Adrenal gland (tissue), 19 donors: ENCODE measurements at places on chromosomes 11 and 22. TPM values are rescaled to one million over a fixed set of nuclear protein-coding genes. Genes with fewer than 3 reads are reported as not detected.

Gene CYP2D6
- total RNA-seq = not detected

Gene ST3GAL4
- total RNA-seq = 119 TPM

Gene HTR3A
- not detected for total RNA-seq

Gene GPR83
- total RNA-seq = 0.17 TPM

Gene TMEM126A
- total RNA-seq = 33.5 TPM

Gene MMP8
- not detected for total RNA-seq

Gene TRPC6
- total RNA-seq = 0.32 TPM

Gene AGBL2
- total RNA-seq = 4.4 TPM

Gene ARVCF
- total RNA-seq = 29.4 TPM

Gene WBP2NL
- 0.39 TPM for total RNA-seq

Gene LINC01488
- total RNA-seq = not detected

DNA sequence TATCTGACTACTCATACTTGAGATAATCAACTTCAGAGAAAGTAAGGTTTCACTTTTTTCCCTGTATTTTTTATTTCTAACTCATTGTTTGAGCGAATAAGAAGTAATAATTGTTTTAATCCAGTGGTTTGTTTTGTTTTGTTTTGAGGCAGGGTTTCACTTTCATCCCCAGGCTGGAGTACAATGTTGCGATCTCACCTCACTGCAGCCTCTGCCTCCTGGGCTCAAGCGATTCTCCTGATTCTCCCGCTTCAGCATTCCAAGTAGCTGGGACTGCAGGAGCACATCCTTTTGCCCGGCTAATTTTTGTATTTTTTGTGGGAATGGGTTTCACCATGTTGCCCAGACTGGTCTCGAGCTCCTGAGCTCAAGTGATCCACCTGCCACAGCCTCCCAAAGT is 8.6 kb downstream of the GTF2H1 start:
- H3K4me1 ChIP-seq = peaks cover 8% of the 10 kb centered on the region
- H3K27me3 ChIP-seq = no peaks in the 10 kb centered on the region
- no peaks in the 10 kb centered on the region for H3K36me3 ChIP-seq
- H3K27ac ChIP-seq = no peak overlapping the region
- DNase-seq = no peak

DNA sequence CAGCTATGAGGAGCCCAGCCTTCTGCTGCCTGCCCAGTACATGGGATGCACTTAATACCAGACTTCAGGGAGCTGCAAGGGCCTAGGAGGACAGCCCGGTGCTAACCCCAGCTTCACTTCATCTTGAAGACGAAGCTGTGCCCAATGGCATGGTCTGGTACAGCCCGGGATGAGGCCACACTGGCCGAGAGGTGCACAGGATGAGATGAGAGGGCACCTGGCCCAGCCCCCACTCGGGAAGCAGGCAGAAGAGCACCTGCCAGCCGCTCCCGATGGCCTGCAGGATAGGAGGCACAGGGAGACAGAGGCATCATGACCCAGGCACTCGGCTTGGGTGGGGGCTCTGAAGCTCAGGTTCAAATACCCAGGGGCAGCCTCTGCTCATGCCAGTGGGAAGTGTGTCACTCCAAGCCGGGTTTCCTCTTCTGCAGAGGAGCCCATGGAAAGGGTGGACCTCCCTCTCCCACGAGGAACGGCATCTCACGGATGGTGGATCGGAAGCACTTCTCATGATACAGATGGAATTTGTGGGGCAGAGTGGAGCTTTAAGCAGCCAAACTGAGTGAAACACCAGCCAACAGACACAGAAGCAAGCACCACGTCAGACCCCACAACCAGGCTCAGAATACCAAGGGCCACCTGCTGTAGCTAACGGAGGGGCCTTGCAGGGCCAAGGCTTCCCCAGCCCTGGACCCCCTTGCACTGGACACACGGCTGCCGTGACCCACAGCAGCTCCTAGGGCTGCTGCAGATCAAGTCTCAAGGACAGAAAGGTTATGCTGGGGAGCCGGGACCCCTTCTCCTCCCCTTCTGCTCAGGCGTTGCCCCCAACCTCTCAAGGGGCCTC is 875.2 kb downstream of the BRD1 start:
- DNase-seq = no peak
- H3K27me3 ChIP-seq = no peaks in the 10 kb centered on the region
- H3K4me1 ChIP-seq = no peaks in the 10 kb centered on the region
- H3K4me3 ChIP-seq = no peak overlapping the region
- H3K36me3 ChIP-seq = no peaks in the 10 kb centered on the region
- H3K27ac ChIP-seq = no peak overlapping the region

- H3K36me3 ChIP-seq = no peaks in the 10 kb centered on the region
- H3K27ac ChIP-seq = no peak overlapping the region
- no peak overlapping the region for H3K4me3 ChIP-seq
- no peaks in the 10 kb centered on the region for H3K27me3 ChIP-seq
- DNase-seq = no peak
Observed at GRCh38 chr22:22556578-22556977, 2.5 kb downstream of the PRAME start.

- DNase-seq = no peak
- peaks cover 9% of the 10 kb centered on the region for H3K4me1 ChIP-seq
- H3K36me3 ChIP-seq = no peaks in the 10 kb centered on the region
- H3K27ac ChIP-seq = no peak overlapping the region
- no peak overlapping the region for H3K4me3 ChIP-seq
Observed at GRCh38 chr11:122181372-122181771, 65.4 kb upstream of the BLID start.

GRCh38 chr11:61814958-61815789 is 1.6 kb downstream of the FADS1 start:
- H3K4me1 ChIP-seq = peaks cover 9% of the 10 kb centered on the region
- H3K27me3 ChIP-seq = no peaks in the 10 kb centered on the region

DNA sequence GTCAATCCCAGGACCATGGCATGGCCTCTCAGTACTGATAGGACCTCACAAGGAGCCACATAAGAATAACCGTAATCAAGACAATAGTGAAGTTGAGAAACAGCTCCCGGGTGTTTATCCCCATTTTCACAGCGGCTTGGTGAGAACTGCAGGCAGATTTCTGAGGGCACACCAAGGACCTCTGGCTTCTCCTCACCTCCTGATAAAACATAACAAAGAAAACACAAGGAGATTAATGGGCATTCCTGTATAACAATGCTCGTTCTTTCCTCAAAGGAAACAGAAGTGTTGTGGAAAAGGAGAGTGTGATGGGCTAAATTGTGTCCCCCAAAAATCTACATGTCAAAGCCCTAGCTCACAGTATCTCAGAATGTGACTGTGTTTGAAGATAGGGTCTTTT is 4.0 kb downstream of the SLN start:
- no peak overlapping the region for H3K4me3 ChIP-seq
- DNase-seq = no peak
- H3K27me3 ChIP-seq = no peaks in the 10 kb centered on the region
- H3K27ac ChIP-seq = no peak overlapping the region
- no peaks in the 10 kb centered on the region for H3K36me3 ChIP-seq

GRCh38 chr11:13102865-13103539 is 93.9 kb downstream of the RASSF10 start:
- H3K27ac ChIP-seq = no peak overlapping the region
- DNase-seq = no peak
- no peaks in the 10 kb centered on the region for H3K36me3 ChIP-seq
- H3K4me1 ChIP-seq = no peaks in the 10 kb centered on the region
- no peak overlapping the region for H3K4me3 ChIP-seq

- no peaks in the 10 kb centered on the region for H3K36me3 ChIP-seq
- no peak for DNase-seq
- peaks cover 4% of the 10 kb centered on the region for H3K4me1 ChIP-seq
- H3K27me3 ChIP-seq = no peaks in the 10 kb centered on the region
- no peak overlapping the region for H3K27ac ChIP-seq
Observed at GRCh38 chr11:12421386-12421785, 44.0 kb downstream of the PARVA start.

- no peaks in the 10 kb centered on the region for H3K36me3 ChIP-seq
- no peak overlapping the region for H3K27ac ChIP-seq
- no peak overlapping the region for H3K4me3 ChIP-seq
- DNase-seq = peak; percentile 44
Observed at GRCh38 chr11:126989942-126990715, 10.4 kb downstream of the KIRREL3 start.

DNA sequence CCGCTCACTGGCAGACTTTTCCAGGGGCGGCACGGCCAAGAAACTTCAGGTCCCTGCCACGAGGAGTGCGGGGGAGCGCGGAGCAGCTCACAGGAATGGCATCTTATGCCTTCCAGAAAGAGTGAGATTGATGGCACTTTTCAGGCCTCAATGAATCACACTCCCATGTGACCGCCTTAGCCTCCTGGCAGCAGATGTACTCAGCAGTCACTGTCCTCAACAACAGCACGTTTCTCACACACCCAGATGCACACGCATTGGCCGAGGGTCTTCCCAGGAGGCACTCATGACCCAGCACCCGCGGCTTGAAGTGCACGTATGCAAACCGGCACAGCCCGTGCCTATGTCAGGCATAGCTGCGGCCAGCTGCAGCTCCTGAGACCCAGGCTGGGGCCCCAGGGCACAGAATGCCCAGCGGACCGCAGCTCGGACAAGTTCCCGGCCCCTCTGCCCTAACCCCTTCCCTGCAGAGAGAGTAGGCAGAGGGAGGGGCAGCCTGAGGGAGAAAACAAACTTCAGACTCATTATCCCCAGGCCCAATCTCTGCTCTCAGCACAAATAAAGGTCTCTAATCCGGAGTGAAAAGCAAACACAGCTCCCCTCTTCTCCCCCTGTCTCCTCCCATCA is 48.3 kb downstream of the RPUSD4 start:
- no peak for DNase-seq
- H3K27me3 ChIP-seq = no peaks in the 10 kb centered on the region
- H3K27ac ChIP-seq = no peak overlapping the region
- H3K4me1 ChIP-seq = no peaks in the 10 kb centered on the region
- no peak overlapping the region for H3K4me3 ChIP-seq
- H3K36me3 ChIP-seq = no peaks in the 10 kb centered on the region

- no peaks in the 10 kb centered on the region for H3K36me3 ChIP-seq
- H3K4me1 ChIP-seq = peaks cover 27% of the 10 kb centered on the region
- no peaks in the 10 kb centered on the region for H3K27me3 ChIP-seq
- peak overlapping the region; percentile 83 for H3K27ac ChIP-seq
- DNase-seq = no peak
Observed at GRCh38 chr11:2305788-2306451, 4.1 kb downstream of the TSPAN32 start.

GRCh38 chr11:95559899-95560298 is 229.7 kb downstream of the FAM76B start:
- H3K27me3 ChIP-seq = no peaks in the 10 kb centered on the region
- no peaks in the 10 kb centered on the region for H3K4me1 ChIP-seq
- no peak overlapping the region for H3K4me3 ChIP-seq
- H3K27ac ChIP-seq = no peak overlapping the region

DNA sequence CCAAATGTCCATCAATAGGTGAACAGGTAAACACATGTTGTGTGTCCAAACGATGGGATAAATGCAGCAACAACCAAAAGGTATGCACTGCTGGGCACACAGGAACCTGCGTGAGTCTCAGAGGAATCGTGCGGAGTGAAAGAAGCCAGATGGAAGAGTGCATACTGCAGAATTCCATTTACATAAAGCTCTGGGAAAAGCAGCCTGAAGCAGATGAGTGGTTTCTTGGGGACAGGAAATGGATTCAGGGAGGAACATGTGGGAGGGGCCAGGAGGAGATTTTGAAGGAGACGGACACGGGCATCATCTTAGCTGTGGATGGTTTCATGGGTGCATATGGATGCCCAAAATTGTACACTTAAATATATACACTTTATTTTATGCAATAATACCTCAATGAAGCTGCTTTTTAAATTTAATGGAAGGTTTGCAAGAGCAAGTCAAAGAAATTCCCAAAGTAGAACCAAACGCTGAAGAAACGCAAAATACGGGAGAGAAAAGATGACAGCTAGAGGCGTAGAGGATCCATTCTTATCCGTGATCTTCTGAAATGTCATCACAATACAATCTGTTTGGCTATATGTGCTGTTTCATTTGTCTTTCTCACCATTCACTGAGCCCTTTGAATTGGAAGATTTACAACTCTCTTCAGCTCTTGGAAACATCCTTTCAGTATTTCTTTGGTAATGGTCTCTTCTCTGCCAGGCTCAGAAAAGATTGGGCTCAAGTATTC is 24.5 kb downstream of the ST14 start:
- H3K4me1 ChIP-seq = peaks cover 27% of the 10 kb centered on the region
- H3K36me3 ChIP-seq = no peaks in the 10 kb centered on the region
- no peaks in the 10 kb centered on the region for H3K27me3 ChIP-seq
- no peak overlapping the region for H3K27ac ChIP-seq

DNA sequence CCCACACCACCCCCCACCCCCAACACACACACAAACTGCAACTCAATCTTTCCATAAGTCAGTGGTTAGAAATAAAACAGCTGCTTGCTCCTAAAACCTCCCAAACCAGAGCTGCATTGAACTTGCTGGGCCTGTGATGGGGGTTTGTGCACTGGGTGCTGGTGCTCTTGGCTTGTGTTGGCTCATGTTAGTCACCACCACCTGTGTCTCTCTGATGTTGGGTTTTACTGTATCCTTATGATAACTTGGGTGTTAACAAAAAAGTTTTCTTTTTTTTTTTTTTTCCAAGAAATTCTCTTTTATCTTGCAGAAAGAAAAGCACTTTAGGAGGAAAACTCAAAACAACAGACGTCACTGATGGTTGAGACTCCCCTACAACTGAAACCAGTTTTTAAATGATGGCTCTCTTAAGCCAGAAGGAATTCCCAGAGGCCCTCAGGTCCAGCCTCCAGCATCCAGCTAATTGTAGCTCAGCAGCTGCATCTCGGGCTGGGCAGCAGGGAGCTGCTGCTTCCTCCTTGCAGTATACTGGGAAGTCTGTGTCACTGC is 79.9 kb upstream of the DRD2 start:
- H3K4me3 ChIP-seq = no peak overlapping the region
- no peaks in the 10 kb centered on the region for H3K36me3 ChIP-seq
- no peak overlapping the region for H3K27ac ChIP-seq

- H3K36me3 ChIP-seq = no peaks in the 10 kb centered on the region
- DNase-seq = peak; percentile 18
- no peak overlapping the region for H3K27ac ChIP-seq
Observed at GRCh38 chr11:30585892-30586250, 282 bp downstream of the MPPED2 start.

DNA sequence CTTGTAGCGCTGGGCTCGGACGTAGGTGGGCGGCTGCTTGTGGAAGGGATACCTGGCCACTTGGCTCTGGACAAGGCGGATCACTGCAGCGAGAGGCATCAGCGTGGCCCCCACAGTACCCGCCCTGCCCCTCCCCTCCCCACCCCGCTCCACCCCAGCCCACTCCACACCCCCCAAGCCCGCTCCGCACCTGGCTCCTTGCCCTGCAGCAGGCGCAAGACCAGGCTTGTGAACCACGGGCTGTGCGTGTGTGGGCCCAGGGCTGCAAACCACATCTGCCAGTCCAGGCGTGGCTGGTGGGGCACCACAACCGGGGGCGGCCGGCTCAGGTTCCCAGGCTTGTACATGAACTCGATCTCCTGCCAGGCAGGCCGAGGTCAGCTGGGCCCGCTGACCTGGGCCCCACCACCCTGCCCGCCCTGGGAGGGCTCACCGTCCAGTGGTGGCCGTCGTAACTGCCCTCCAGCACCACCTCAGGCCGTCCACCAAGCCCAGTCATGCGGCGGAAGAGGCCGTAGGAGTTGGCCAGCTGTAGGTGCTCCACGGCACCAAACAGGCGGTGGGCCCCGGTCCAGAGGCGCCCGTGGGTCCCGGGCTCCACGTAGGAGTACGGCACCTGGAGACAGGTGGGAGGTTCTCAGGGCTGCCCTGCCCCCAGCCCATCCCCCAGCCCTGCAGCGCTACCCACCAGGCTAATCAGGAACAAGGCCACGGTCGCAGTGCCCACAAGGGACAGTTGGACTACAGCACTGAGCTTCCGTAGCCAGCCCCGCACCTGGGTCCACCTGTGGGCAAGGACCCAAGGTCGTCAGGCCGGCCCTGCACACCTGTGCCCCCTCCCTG is 2.9 kb downstream of the LMF2 start:
- H3K36me3 ChIP-seq = no peaks in the 10 kb centered on the region
- H3K4me1 ChIP-seq = peaks cover 8% of the 10 kb centered on the region
- no peak overlapping the region for H3K4me3 ChIP-seq
- no peak overlapping the region for H3K27ac ChIP-seq
- H3K27me3 ChIP-seq = no peaks in the 10 kb centered on the region
- no peak for DNase-seq
